Stimulated activated CD4-positive, alpha-beta T cell treated with anti-CD3 and anti-CD28 coated beads, TNF-alpha, amount 100 ng/mL, for 1 hour (primary cell): ENCODE measurements at places on chromosomes 4 and X.

DNA sequence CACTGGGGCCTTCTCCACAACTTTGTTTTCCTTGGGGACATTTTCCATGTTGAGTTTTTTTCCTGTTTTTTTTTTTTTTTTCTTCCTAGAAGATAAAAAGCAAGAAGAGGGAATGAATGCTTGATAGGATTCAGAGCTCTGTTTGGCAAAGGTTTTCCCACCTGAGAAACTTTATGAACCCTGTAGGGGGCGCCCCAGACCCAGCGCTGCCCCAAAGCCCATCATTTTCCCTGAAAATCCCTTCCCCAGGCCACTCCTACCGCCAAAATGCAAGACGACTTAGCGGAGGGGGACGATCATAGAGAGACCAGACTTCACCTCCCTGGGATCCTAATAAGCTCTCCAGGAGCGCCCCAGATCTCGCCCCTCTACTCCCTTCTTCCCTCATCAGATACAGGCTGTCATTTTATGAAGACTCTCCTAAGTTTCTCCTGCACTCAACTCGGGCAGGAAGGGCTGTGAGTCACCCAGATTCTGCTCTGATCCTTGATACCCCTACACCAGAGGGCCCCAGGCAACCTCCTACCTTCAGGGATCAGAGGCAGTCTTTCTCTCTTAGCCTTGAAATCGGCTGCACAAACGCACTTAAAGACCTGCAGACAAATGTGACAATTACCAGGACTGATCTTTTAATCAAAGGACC is 1.4 kb downstream of the BEX5 start:
- DNase-seq, result no peak

DNA sequence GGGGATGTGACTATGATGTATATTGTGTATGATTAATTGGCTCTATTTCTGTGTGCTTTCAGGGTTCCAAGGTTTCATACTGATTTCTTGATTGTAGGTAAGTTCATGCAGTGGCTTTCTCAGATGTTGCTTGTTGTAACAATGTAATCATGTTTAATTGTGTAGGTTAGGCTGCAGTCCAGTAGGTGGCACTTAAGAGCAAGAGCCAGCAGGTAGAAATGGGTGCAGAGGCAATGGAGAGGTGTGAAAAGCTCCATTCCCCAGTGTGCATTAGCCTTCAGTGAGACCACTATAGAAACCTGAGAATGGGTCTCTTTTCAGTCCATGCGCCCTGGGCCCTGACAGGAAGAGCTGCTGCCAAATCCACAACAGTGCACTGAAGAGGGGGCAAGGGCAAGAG is 28.2 kb downstream of the DCAF12L2 start:
- DNase-seq, result no peak

- DNase-seq, result no peak
These were observed 419 bp downstream of the ADD1 start for GRCh38 chr4:2843941-2844584.

GRCh38 chr4:42953321-42953720 is 60.8 kb downstream of the GRXCR1 start:
- no peak for DNase-seq

DNA sequence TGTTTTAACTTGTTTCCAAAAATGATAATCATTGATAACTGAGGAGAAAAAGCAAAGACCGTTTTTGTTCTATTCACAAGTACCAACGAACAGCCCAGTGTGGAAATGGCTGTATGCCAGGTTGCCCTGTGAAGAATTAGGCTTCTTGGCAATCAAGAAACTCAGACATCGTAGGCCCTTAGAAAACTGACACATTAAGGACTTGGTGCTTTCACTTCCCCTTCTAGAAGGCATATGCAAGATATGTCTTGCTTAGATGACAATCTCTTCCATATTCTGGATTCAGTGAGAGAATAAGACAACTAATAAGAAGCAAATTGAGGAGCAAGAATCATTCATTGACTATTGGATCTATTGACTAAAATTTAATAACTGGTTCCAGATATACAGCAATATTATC is 56.6 kb downstream of the ANAPC10 start:
- no peak for DNase-seq

GRCh38 chr4:7549866-7550265 is 115.1 kb upstream of the PSAPL1 start:
- no peak for DNase-seq

GRCh38 chrX:18654875-18655836 is 16.8 kb downstream of the RS1 start:
- DNase-seq, result no peak

- no peak for DNase-seq
These were observed 14.4 kb downstream of the PKD2 start for GRCh38 chr4:88021824-88022223.

- DNase-seq, result no peak
These were observed 1055.1 kb upstream of the PCDH10 start for GRCh38 chr4:132094017-132094416.

DNA sequence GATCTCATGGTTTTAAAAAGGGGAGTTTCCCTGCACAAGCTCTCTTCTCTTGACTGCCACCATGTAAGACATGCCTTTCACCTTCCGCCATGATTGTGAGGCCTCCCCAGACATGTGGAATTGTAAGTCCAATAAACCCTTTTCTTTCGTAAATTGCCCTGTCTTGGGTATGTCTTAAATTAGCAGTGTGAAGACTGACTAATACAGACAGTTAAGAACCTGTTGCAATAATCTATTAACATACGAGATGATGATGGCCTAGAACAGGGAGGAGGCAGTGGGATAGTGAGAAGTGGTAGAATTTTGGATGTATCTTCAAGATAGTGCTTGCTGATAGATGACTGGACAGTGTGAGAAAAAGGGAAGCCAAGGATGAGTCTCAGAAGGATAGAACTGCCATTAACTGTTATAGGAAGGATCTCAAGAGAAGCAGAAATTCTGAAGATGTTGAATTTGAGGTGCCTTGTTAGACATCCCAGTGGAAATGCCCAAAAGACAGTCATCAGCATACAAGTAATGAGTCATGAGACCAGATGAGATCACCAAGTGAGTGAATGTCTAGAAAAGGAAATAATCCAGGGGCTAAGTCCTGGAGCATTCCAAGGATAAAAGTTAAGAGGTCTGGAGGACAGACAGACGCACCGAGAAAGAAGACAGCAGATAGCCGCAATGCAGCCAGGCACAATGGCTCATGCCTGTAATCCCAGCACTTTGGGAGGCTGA is 38.8 kb upstream of the UGDH start:
- DNase-seq, result no peak

GRCh38 chr4:151987606-151988005 is 226.8 kb upstream of the GATB start:
- DNase-seq, result no peak

- no peak for DNase-seq
These were observed 43.7 kb downstream of the FAM114A1 start for GRCh38 chr4:38911257-38911656.

GRCh38 chr4:159308566-159309340 is 205.9 kb downstream of the RAPGEF2 start:
- DNase-seq, result no peak

DNA sequence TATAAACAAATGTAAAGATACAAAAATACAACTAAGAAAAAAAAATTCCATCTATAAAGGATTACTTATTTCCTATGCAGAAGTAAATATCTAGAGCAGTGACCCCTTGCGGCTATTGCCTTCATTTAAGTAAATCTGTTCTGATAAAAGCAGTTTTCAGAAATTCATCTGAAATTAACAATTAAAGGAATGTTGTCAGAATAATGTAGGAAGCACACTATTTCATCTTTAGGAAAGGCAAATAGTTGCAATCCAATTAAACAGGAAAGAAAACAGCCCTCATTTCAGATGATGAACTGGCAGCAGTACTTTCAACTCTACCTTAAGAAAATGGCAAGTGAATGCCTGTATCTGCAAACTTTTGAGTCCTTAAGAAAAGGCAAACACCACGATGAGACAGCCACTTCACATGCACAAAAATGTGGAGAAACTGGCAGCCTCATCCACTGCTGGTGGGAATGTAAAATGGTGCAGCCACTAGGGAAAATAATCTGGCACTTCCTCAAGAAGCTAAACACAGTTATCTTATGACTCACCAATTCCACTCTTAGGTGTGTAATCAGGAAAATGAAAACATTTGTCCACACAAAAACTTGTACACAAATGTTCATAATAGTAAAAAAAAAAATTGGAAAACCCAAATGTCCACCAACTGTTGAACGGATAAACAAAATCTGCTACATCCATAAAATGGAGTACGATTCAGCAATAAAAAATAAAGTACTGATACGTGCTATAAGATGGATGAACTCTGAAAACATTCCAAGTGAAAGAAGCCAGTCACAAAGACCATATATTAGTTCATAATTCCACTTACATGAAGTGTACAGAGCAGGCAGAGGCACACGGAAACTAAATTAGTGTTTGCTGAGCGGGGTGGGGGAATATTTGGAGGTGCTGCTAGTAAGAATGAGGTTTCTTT is 2.0 kb upstream of the THAP9 start:
- no peak for DNase-seq

GRCh38 chrX:68571610-68572311 is 72.9 kb downstream of the YIPF6 start:
- DNase-seq, result no peak

DNA sequence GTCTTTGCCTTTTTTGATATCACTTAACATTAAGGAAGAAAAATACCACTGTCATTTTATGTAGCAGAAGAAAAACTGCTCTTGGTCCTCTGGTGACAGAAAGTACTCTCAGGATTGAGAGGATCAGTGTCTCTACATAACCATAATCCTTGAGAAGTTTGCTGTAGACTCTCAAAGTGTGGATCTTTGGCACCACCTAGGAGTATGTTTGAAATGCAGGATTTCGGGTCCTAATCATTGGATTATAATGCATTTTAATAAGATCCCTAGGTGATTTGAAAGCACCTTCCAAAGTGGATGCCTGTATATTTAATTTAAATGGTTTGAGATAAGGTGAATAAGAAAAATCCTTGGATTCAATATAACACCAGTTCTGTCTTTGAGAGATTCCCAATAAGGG is 23.2 kb downstream of the MOB1B start:
- no peak for DNase-seq

GRCh38 chrX:107154787-107155620 is 36.4 kb upstream of the RBM41 start:
- no peak for DNase-seq

DNA sequence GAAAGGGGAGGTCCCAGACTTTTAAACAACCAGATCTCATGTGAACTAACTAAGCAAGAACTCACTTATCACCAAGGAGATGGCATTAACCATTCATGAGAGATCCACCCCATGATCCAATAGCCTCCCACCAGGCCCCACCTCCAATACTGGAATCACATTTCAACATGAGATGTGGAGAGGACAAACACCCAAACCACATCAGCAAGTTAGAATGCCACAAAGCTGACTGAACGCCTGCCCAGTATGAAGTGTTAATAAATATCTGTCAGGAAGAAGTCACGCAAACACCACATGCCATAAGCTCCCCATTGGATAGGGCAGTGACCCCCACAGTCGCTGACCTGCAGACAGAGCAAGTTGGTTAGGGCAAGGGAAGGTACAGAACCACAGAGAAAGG is 14.3 kb downstream of the SLC10A6 start:
- DNase-seq, result no peak

GRCh38 chrX:149131774-149132173 is 373.3 kb downstream of the IDS start:
- DNase-seq, result no peak

DNA sequence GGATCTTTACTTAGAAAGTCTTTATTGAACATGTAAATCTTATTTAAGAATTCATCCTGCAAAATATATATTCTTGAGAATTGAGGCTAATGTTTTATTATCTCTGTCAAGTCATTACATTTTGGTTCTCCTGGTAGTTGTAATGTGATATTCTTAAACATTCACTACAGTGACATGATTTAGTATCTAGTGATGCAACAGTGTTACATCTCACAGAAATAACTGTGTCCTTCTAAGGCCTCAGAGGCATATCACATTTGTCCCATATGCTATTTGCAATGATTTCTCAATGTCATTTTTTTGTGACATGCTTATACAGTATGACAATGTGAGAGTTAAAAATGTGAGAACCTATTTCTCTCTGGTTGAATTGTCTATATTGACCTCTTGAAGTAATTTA is 34.1 kb downstream of the PRRG1 start:
- DNase-seq, result no peak

DNA sequence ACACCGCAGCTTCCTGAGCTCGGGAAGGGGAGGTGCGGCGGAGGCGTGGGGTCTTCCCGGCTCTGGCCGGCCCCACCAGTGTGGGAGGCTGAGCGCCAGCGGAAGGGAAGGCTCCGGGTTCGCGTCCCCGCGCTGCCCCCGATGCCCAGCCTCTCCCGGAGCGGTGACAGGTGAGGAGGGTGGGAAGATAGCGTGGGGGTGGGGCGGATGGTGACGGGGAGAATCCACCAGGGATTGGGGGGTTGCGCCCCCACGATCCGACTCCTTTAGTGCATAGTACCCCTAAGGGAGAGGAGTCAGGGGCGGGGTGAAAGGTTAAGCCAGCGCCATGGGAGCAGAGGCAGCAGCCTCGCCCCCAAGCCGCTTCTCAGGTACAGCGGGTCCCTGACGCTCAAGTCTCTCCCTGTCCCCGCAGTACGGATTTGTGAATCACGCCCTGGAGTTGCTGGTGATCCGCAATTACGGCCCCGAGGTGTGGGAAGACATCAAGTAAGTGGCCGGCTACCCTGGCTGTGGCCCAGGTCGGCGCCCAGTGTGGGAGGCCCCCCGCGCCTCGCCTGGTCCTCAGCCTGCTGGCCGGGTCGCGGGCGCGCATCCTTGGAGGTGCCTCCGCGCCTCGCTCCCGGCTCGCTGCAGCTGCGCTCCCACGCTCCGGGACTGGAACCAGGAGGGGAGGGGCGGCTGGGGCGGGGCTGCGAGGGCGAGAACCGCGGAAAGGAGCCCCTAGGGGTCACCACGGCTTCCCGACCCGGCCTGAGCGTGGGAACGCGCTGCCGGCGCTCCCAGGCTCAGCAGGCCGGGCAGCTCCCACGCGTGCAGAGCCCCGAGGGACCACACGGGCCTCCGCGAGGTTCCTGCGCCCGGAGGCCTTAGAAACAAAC is 791 bp downstream of the GUCY1B1 start:
- no peak for DNase-seq

GRCh38 chr4:78137532-78137931 is 80.4 kb downstream of the FRAS1 start:
- no peak for DNase-seq

- no peak for DNase-seq
These were observed 533 bp downstream of the IL15 start for GRCh38 chr4:141636771-141637460.

GRCh38 chrX:72203421-72203820 is 21.9 kb downstream of the PIN4 start:
- DNase-seq, result no peak

DNA sequence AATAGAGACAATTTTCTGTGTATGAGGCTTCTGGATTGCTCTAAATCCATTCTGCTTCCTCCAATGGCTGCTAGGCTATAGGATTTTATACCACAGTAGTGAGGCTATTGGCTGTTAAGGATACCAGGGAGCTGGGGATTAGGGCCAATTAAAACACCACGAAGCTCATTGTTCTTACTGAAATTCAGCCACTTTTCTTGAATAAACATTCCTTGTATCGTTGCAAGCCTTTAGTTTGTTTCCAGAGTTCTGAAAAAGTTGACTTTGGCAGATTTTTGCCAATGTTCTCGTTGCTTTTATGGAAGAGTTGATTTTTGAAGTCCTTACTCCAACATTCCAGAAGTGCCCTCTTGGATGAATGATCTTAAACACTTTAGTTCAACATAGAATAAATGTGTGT is 238.4 kb upstream of the TEX13A start:
- DNase-seq, result no peak
